ENCODE measurements at places on chromosomes 2 and 18. TPM values are rescaled to one million over a fixed set of nuclear protein-coding genes. Genes with fewer than 3 reads are reported as not detected.

Gene CXCR4
- total RNA-seq, result 211 TPM

Gene PRR30
- total RNA-seq, result not detected

Gene FBLN7
- total RNA-seq, result 5.8 TPM

Gene ANKRD23
- total RNA-seq, result 1.6 TPM

Gene IL37
- not detected for total RNA-seq

Gene MC2R
- not detected for total RNA-seq

Gene CNDP2
- total RNA-seq, result 128 TPM

Gene ENOSF1
- 12.9 TPM for total RNA-seq

Gene GULP1
- total RNA-seq, result 15.9 TPM

Gene EGR4
- total RNA-seq, result not detected

Data from glomerular endothelial cell (primary cell).